Right renal cortex interstitium (tissue), 3 donors: ENCODE measurements at places on chromosomes 11 and 22. TPM values are rescaled to one million over a fixed set of nuclear protein-coding genes. Genes with fewer than 3 reads are reported as not detected.

The C11orf42 gene
- 0.75 TPM for polyA plus RNA-seq

The NCR3LG1 gene
- 1.5 TPM for polyA plus RNA-seq

GRCh38 chr11:86140334-86140990 lies 71.6 kb upstream of the PICALM start:
- no peak for DNase-seq

DNA sequence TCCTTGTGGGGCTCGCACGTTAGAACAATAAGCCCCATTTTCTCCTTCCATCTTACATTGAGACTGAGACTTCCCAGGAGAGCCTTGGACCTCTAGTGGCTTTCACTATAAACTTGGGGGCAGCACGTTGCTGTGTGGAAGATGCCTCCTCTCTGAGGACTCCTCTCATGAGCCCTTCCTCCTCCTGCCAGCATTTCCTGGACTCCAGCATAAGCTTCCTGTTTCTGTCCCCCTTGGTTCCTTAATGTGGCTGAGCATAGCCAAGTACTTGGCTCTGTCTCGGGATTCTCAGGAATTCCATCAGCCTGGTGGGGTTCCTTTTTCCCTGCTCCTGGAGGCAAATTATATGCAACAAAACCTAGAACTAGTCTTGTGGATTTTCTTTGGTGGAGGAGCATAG lies 38.8 kb upstream of the UBASH3B start:
- DNase-seq, result no peak

GRCh38 chr11:105181100-105181499 lies 41.5 kb upstream of the CARD18 start:
- no peak for DNase-seq
